ENCODE measurements at places on chromosomes 2 and 18. TPM values are rescaled to one million over a fixed set of nuclear protein-coding genes. Genes with fewer than 3 reads are reported as not detected.

Gene INHBB
- polyA plus RNA-seq: 0.37 TPM

Gene POTEJ
- not detected for polyA plus RNA-seq

Gene ERFE
- polyA plus RNA-seq: not detected

Gene SPR
- 49.2 TPM for polyA plus RNA-seq

Gene HNRNPLL
- polyA plus RNA-seq: 12.2 TPM

Gene PSD4
- polyA plus RNA-seq: 19.9 TPM

Gene RUFY4
- not detected for polyA plus RNA-seq

Gene SAG
- polyA plus RNA-seq: not detected

Gene ANKRD44
- polyA plus RNA-seq: 1.2 TPM

Gene CRIM1
- 6.7 TPM for polyA plus RNA-seq

Gene ZNF521
- polyA plus RNA-seq: 3.2 TPM

Gene SERPINB2
- polyA plus RNA-seq: 22.4 TPM

Gene CHCHD5
- 59.7 TPM for polyA plus RNA-seq

Gene TWSG1
- polyA plus RNA-seq: 8.3 TPM

Gene CD8B2
- polyA plus RNA-seq: not detected

Gene C2orf92
- 4.2 TPM for polyA plus RNA-seq

Gene TEX44
- not detected for polyA plus RNA-seq

Gene MSTN
- 0.45 TPM for polyA plus RNA-seq

Gene DLGAP1
- 0.76 TPM for polyA plus RNA-seq

Gene PKDCC
- 15.4 TPM for polyA plus RNA-seq

Gene LRRC30
- not detected for polyA plus RNA-seq

Gene XDH
- 0.06 TPM for polyA plus RNA-seq

Gene ARHGAP15
- polyA plus RNA-seq: 3.8 TPM

Gene CEBPZ
- polyA plus RNA-seq: 59.4 TPM

Gene SERPINB11
- polyA plus RNA-seq: not detected

Gene AGXT
- polyA plus RNA-seq: not detected

Gene TANK
- 19.7 TPM for polyA plus RNA-seq

Gene RGPD3
- not detected for polyA plus RNA-seq

Gene ABCB11
- not detected for polyA plus RNA-seq

Gene KCNE4
- polyA plus RNA-seq: 2.7 TPM

Gene REG3G
- 0.40 TPM for polyA plus RNA-seq

Gene FASTKD1
- 18.9 TPM for polyA plus RNA-seq

Gene FIGN
- polyA plus RNA-seq: 1.2 TPM

Gene SERPINB4
- polyA plus RNA-seq: 3.8 TPM

Gene ASIC4
- polyA plus RNA-seq: not detected

Gene SLC23A3
- 2.3 TPM for polyA plus RNA-seq

Gene COLEC12
- polyA plus RNA-seq: 2.1 TPM

Gene SCN9A
- polyA plus RNA-seq: 0.12 TPM

Gene CRACDL
- 5.5 TPM for polyA plus RNA-seq

Gene CAB39
- polyA plus RNA-seq: 56.4 TPM

Gene CXCR2
- 2.3 TPM for polyA plus RNA-seq

Gene CYP27C1
- polyA plus RNA-seq: 0.50 TPM

Gene ZBTB7C
- 23.4 TPM for polyA plus RNA-seq

Gene EPB41L3
- 7.9 TPM for polyA plus RNA-seq

Gene RAB27B
- 4.9 TPM for polyA plus RNA-seq

Gene GCKR
- 2.1 TPM for polyA plus RNA-seq

Gene KLHL29
- 1.2 TPM for polyA plus RNA-seq

Gene FBXO36
- 1.0 TPM for polyA plus RNA-seq

Gene CCDC74A
- 7.3 TPM for polyA plus RNA-seq

Gene CD207
- polyA plus RNA-seq: 0.46 TPM

Gene TXNDC9
- polyA plus RNA-seq: 31.9 TPM

Gene NTSR2
- polyA plus RNA-seq: not detected

All from stomach (tissue), 19 donors.